Posterior cingulate gyrus (tissue), 11 donors: ENCODE measurements at places on chromosomes 5 and 9.

GRCh38 chr5:10482791-10483530, 41.3 kb downstream of the ROPN1L start:
- no peak for DNase-seq

DNA sequence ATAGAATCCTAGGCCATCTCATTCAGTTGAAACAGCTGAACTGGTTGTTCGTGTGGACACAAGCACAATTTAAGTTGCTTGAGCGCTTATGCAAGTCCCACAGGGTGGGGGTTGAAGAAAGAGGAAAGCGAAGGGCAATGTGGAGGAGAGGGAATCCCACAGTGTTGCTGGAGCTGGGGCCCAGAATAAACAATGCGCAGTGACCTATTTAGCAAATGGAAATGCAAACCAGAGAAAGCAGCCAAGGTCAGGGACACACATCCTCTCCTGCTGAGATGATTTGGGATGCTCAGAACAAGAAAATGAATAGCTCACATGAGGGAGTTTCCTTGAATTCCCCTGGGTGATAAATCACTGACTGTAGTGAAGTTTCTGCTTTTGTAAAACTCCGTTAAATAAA, 838.3 kb downstream of the TLE4 start:
- DNase-seq = no peak

DNA sequence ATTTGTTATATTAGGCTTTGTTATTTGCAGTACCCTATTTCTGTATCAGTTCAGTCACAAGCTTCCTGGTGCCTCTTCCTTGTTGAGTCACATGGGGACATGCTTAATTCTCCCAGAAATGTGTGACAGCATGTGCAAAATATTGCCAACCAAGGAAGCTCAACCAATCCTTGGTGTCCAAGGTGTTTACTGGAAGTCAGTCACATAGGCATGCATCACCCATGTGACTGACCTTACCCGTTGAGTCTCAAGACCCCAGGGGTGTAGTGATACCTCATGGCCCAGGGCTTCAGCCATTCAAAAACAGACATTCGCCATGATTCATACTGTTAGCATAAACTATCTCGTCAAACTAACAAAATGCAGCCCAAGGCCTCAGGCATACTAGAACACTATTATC, 9.3 kb upstream of the ANKDD1B start:
- no peak for DNase-seq

DNA sequence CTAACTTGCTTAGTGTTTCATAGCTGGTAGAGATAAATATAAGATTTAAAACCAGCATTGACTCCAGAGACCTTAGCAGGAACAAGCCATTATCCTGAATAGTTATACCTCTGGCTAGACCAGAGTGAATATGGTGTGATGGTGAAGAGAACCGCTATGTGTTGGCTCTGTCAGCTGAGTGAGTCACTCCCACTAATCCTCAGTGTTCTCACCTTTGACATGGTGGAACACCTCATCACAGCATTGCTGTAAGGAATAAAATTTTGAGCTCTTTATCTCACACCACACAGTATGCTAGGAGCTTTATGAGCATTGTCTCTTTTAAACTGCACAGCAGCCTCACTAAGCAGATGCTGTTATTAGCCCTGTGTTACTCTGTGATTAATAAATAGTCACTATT, 90.7 kb upstream of the DHFR start:
- DNase-seq = no peak
